ENCODE measurements at places on chromosomes 4 and X.
A peak's percentile ranks its signal among the peaks of the same experiment; 100 is the strongest.

DNA sequence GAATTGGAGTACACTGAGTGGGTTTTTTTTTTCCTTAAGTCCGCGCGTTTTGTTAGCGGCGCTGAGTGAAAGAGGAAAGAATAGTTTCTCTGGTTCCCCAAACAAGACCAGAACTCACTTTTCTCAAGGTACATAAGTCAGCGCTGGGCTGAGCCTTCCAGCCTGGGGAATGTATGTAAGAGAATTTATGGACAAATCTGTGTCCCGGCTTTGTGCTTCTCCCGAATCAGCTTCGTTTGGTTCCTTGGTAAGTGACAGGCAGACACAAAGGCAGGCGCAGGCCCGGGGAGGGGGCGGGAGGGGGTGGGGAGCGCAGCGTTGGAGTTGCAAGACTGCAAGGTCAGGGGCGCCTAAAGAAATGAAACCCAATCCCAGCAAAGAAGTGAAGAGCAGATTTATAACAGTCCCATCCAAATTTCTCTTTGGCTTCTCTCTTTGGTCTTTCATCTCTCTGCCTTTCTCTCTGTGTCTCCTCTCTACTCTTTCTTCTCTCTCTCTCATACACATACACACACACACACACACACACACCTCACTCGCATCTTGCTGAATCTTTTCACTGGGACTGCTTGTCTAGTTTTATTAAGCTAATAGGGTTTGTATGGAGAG is 981 bp downstream of the TET2 start:
- DNase-seq, result peak; percentile 57

GRCh38 chr4:156000491-156000890 is 46.8 kb upstream of the CTSO start:
- DNase-seq, result no peak

DNA sequence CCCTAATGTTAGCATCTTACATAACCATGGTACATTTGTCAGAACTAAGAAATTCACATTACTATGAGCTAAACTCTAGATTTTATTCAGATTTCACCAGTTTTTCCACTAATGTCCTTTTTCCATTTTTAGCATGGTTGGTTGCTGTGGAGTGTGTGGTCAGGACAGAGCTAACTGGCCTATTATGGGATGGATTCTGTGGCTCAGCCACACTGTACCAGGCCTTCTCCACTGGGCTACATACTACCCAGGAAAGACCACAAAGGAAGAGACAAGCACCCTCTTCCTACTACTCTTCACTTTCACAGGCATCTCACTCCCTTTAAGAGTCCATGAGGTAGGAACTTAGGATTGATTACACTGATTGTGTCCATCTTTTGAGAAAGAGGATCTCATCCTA is 67.4 kb downstream of the ZNF827 start:
- DNase-seq, result no peak

DNA sequence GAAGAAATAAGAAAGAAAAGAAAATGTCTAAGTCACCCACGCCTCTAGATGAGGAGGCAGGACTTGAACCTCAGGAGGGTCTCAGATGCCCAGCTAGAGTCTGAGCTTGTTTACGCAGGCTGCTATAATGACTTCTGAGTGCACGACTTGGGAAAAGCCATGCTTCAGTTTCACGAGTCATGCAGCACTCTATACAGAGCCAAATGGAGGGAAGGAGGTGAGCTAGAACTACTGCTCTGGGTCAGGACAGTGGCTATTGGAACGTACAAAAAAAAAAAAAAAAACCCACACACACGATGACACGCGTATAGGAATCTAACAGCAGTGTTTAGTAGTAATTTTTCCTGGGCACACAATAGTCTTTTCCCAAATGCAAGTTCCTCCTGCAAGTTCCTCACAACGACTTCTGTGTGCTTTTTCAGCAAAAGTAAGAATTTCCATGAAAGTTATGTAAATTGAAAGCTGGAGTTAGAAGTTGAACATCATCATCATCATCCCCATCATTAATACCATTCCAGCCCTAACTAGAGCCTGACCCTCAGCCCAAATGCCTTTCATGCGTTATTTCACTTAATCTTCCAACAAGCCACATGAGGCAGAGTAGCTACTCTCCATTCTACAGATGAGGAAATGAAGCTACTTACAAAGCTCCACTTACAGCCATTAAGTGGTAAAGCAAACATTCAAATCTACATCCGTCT is 36.6 kb downstream of the IRF2 start:
- DNase-seq, result peak; percentile 44

GRCh38 chr4:135775909-135776308 is 1574.3 kb upstream of the PABPC4L start:
- DNase-seq, result no peak

DNA sequence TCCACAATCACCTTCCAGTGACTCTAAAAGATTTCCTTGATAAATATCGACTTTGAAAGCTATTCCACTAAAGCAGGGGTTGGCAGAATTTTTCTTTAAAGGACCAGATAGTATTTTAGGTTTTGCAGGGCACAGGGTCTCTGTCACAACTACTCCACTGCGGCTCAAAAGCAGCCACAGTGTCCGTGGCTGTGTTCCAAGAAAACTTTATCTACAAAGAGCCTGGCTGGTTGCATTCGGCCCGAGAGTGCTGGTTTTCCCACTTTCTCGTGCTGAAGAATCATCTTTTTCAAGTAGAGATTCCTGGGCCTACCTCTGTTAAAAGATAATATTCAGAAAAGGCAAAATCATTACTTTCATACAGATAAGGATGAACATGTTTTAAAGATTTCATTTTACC is 55.6 kb downstream of the TSPAN7 start:
- DNase-seq, result no peak

DNA sequence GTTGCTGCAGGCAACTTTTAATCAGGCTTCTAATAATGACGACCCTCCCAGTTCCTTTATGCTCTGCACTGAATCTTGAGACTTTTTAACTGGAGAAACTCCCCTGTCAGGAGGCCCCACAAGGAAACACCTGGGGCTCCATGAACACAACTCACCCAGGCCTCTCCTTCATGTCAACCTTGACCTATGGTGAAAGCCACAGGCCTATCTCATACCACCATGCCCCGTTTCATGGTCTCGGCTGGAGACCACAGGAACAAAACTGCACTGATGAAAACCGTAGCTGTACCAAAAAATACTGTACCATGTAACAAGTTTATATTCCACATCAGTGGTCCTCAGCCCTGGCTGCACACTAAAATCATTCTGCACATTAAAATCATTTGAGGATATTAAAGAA is 57.0 kb downstream of the ZNF827 start:
- DNase-seq, result no peak

DNA sequence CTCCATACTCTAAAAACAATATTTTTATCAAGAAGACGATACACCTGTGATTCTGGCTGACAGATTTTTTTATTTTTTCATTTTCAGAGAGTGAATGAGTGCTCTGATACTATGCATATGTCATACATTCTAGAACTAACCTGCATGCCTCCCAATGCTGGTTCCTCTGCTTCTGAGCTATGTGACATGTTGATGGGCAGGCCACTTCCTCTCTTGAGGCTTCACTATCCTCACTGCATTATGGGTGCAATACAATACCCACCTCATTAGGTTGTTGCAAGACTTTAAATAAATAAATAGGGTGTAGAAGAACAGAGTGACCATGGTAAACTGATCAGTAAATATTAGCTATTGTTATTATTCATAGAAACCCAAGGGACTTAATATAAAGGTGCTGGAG is 408.3 kb downstream of the HNRNPD start:
- DNase-seq, result no peak

- DNase-seq, result no peak
Observed at GRCh38 chr4:14771094-14771493, 231.2 kb upstream of the CPEB2 start.

- DNase-seq, result no peak
Observed at GRCh38 chr4:23878912-23879732, 10.7 kb downstream of the PPARGC1A start.

DNA sequence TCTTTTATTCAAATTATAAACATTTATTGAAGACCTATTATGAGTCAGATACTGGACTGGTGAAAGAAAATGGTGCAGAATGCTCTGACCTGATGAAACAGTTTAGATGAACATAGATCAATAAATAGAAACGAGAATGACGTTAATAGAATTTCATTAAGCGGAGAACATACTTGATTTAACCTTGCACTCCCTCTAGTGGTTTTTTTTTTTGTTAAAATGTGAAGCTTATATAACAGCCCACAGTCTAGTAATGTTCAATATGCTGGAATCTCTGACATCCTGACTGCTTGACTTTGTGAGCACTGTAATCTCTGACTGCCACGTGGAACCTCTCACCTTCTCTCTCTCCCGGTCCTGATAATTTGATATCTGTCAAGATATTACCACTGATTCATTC is 32.3 kb downstream of the HDAC8 start:
- DNase-seq, result peak; percentile 84

DNA sequence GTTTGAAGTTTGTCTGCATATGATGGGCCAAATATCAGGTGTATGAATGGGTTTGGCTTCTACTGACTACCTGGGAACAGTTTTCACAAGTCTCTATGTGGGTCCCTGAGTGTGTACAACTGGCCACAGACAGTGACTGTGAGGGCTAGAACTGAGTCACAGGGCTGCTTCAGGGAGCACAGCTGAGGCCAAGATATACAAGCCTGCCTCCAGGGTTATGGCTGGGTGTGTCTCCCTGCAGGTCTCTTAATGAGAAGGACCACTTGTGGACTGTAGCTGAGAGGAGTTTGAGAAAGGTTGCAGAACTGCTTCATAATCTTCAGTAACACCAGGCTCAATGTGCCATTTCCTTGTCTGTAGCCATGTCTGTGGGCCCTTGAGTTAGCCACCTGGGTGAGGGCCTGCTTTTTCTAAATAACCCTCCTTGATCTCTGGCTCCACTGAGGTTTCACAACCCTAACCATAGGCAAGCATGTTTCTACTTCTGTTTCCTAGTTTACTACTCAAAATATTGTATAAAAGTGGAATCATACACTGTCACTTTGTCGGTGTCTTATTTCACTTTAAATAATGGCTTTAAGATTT is 81.3 kb downstream of the ZNF732 start:
- DNase-seq, result no peak

DNA sequence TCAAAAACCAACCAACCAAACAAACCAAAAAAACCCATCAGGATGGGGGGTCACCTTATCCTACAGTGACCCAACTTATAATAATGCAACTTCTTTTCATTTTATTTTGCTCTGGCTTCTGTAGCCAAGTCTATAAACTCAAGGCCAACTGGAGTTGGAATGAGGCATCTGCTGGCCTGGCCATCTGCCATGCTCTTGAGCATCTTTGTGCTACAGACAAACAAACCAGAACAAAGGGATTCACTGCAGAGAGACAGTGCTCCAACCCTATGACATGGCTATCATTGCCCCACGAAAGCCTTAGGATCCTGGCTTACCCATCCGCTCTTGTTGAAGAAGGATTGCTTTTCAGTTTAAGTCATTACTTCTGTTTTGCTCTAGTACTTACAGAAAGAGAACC is 49.2 kb upstream of the SCRG1 start:
- no peak for DNase-seq

DNA sequence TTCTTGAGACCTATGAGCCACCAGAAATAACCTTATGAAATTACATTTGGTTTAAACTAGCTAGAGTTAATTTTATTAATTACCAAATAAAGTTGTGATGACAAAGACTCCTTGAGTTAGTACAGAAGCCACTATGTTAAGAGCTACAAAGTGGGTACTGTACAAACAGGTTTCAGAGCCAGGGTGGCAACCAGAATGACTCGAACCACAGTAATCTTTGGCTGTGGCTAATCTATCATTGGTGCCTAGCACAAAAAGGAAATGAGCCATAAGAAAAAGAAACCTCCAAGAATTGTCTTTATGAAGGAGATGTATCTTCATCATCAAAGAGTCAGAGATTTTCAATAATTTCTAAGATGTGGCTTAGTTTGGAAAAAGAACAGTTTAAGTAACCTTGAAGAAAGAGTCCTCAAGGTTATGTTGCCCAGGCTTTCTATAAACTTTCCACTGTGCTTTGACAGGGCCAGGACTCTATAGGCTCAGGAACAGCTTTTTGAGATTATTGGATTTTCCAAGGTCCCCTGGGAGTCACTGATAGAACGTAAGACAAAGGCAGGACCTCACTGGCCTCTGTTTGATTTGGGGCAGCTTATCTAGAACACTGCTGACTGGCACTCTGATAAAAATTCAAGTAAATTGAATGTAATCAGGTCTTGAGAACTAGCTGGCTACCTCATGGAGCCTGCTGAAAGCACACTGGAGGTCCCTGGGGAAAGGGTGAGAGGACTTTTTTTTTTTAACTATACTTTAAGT is 777.7 kb downstream of the STIM2 start:
- no peak for DNase-seq

DNA sequence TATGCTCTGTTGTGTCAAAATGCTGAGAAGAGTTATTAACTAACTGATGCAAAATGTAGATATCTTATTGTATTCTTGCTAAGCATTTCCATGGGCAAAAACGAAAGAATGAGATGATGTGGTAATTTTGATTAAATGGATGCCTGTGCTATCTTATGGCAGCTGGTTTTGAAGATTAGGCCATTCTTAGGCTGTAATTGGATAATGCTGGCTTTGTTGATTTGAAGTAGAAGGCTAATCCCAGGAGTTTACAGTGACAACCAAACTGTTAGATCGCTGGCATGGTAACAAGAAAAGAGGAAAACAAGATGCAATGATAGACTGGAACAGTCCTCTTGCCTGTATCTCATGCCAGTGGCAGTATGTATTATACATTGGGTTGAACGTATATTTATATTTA is 74.1 kb upstream of the WDR44 start:
- DNase-seq, result no peak

DNA sequence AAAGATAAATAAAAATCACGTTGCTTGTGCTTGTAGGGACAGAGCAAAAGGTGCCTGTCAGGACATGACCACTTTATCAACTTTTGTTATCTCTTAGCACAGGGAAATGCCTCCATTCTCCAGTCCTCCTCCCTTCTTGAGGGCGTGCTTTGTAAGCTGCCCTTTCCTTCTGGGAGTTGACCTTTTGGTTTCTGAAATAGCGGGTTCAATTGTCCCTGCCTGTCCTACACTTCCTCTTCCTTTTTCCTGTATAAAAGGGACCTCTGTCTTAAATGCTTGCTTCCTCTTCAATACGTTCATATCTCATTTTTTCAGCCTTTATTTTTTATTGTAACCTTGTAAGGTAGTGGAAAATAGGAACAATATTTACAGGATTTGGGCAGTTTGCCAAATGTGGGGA is 153.5 kb downstream of the SH3BGRL start:
- DNase-seq, result no peak

DNA sequence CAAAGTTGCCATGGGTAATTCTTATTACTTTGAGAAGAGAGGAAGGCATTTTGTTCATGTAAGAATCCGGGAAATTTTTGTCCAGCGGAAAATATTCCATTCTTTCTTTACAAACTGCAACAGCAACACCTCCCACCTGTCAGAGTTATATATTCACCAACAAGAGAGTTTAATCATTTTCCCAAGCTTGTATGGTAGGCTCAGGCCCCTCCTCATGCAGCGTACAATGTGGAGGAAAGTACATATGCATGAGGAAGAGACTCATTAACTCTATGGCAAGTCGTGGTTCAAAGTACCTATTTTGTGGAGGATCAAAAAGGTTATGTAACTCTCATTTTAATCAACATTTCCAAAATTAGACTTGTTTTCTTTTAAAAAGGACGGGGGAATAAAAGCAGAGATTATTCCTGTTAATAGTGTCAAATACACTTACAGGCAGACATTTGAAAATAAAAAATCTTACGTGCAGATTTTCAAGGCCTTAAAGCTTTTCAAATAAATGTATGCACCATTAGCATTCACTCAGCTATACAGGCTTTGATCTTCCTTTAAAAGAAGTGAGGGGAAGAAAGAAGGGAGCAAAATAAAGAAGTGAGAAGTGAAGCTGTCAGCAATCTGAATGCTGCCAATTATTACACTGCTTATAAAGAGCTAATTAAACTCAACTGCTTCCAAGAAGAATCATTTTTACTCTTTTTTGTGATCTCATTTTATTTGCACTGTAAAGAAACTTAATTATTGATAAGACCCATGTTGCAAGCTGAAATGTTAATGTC is 204.8 kb downstream of the FAT4 start:
- no peak for DNase-seq

Data from Karpas-422 (cell line).